ENCODE measurements at places on chromosomes 12 and 14. TPM values are rescaled to one million over a fixed set of nuclear protein-coding genes. Genes with fewer than 3 reads are reported as not detected.

The MGP gene
- total RNA-seq, result not detected

The LRRC43 gene
- total RNA-seq, result not detected

The FAM161B gene
- total RNA-seq, result 1.7 TPM

The KLRC2 gene
- not detected for total RNA-seq

The OVCH1 gene
- total RNA-seq, result not detected

The TSPAN11 gene
- total RNA-seq, result not detected

The KRT83 gene
- not detected for total RNA-seq

The YARS2 gene
- total RNA-seq, result 22.7 TPM

The KRT3 gene
- not detected for total RNA-seq

The NGB gene
- total RNA-seq, result not detected

The PRIMA1 gene
- total RNA-seq, result not detected

The AKAP5 gene
- total RNA-seq, result 1.7 TPM

The SIX1 gene
- 6.7 TPM for total RNA-seq

The PZP gene
- not detected for total RNA-seq

The TPH2 gene
- total RNA-seq, result 0.38 TPM

- peak; percentile 58 for DNase-seq
Measured at GRCh38 chr12:6067152-6067916, 57.1 kb downstream of the VWF start.

- DNase-seq, result no peak
Measured at GRCh38 chr12:127275416-127275815, 991.6 kb upstream of the TMEM132C start.

- peak; percentile 78 for DNase-seq
Measured at GRCh38 chr12:108803428-108804105, 53.8 kb downstream of the SSH1 start.

DNA sequence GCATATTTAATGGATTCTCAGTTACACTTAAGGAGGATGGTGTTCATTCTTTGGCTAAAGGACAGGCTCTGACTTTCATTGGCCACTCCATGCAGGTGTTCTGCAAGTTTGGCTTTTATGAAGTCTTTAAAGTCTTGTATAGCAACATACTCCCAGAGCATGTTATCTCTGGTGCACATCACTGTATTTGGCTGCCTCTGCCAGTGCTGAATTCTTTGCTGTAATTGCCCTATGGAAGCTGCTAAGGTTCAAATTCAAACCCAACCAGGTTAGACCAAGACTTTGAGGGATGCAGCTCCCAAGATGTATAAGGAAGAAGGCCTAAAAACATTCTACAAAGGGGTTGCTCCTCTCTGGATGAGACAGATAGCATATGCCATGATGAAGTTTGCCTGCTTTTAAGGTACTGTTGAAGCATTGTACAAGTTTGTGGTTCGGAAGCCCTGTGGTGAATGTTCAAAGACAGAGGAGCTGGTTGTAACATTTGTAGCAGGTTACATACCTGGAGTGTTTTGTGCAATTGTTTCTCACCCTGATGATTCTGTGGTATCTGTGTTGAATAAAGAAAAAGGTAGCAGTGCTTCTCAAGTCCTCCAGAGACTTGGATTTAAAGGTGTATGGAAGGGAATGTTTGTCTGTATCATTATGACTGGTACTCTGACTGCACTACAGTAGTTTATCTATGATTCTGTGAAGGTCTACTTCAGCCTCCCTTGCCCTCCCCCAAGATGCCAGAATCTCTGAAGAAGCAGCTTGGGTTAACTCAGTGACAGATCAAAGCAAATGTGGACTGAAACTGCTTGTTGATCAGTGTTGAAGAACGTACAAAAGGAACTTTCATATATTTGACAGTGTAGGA is 19.4 kb downstream of the TMEM116 start:
- no peak for DNase-seq

DNA sequence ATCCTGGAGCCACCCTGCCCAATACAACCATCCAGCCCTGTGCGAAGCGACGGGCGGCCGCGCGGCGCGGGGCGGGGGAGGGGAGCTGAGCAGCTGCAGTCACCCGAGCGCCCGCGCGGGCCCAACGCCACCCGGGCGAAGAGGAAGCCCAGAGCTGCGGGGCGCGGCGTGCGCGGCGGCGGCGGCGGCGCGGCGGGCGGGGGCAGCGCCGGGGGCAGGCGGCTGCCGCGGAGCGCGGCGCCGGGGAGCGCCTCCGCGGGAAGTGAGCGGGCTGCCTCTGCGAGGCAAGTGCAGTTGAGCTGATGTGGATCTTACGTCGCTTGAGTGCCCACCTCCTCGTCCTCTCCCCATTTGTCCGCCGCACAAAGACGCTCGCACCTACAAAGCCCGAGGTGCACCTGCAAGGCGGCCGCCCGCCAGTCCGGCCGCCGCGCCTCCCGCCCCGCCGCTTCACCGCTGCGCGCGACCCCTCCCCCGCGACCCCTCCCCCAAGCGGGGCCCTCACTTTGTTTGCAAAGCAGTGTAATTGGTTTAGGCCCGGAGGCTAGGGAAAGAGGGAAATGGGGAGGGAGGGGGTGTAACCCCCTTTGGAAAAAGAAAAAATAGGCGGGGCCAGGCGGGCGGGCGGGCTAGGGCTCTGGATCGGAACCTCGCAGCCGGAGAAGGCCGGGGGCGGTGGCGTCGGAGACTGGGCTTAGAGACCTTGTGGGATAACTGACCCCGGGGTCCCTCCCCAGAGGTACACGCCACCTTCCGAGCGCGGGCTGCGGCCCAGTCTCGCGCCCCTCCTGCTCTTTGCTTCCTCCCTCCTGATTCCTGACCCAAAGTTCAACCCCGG is at the start of the genes FOXA1 and TTC6:
Gene FOXA1 (minus strand): TSS at position 279 of the 838 bp plus-strand sequence. CDS start 277 bp downstream, at position 2.
Gene TTC6 (plus strand): TSS at position 659 of the 838 bp plus-strand sequence. CDS start 26,436 bp downstream, outside the sequence.
- DNase-seq, result peak; percentile 81

- no peak for DNase-seq
Measured at GRCh38 chr12:130147875-130148596, 14.2 kb upstream of the FZD10 start.

GRCh38 chr14:57464008-57464730 is 29.5 kb downstream of the CCDC198 start:
- no peak for DNase-seq

DNA sequence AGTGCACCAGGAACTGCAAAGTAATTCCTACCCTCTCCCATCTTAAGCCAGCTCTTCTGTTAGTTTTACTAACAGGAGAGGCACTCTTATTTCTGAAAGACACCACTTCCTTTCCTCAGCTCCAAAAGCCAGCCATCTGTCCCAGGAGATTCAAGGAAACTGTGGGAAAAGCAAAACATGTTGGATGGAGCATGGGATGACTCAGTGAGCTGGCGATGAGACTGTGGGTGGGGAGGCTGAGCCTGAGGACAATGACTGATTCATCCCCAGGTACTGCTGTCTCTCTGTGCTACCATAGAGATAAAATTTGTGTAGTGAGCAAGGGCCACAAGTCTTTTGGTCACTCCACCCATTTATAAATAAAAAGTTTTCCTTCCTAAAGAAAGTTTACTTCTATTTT is 141.4 kb downstream of the MYRFL start:
- DNase-seq, result no peak

GRCh38 chr14:105150368-105151083 is 18.1 kb downstream of the JAG2 start:
- no peak for DNase-seq

DNA sequence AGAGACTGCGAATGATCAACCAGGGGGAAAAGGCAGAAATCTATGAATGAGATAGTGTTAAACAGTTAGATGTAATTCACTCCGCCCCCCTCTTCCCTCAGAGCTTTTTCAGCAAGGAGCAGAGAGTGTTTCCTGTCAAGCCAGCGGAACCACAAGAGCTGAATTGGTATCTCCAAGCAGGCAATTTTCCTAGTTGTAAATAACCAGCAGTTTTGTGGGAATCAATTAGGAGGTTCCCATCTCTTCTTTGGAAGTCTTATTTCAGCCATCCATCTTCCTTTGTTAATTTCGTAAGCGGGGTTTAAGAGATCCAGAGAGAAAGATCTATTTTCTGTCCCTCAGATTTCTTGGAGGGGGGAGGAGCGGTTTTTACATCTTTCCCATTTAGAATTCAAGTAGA is 178.0 kb downstream of the FOXN3 start:
- DNase-seq, result no peak

DNA sequence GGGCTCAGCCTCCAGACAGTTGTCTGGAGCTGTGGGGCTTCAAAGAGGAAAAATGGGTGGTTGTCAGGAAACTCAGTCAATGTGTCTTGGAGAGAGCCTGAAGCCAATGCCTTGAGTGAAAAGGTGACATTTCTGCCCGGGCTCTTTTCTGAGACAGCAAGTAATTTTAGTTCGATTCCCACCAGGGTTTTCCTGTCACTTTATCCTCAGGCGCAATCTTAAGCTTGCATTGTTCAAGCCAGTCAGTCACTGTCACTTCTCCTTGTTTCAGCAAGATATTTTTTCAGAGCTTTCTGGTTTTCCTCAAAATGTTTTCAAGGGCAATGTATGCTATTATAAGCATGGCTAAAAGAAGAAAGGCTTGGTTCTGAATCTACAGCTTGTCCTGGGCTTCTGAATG is 404.7 kb upstream of the SEL1L start:
- DNase-seq, result no peak

DNA sequence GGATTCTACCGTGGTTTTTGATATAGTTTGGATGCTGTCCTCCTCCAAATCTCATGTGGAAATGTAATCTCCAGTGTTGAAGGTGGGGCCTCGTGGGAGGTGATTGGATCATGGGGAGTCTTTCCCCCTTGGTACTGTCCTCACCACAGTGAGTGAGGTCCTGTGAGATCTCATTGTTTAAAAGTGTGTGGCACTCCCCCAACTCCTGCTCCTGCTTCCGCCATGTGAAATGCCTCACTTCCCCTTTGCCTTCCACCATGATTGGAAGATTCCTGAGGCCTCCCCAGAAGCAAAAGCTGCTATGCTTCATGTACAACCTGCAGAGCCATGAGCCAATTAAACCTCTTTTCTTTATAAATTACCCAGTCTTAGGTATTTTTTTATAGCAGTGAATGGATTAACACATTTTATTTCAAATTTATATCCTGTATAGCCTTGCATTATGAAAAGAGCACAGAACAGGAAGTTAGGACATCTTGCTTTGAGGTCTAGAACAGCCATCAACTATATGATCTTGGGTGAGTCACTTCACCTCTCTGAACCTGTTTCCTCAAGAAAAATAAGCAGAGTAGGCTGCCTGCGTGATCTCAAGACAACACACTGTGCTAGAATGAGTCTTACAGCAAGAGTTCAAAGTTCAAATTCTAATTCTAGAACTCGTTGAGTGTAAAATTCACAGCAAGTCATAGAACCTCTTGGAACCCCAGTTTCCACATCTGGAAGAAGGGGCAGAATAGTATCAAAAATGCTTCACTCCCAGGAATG is 160.9 kb upstream of the EEA1 start:
- peak; percentile 43 for DNase-seq

DNA sequence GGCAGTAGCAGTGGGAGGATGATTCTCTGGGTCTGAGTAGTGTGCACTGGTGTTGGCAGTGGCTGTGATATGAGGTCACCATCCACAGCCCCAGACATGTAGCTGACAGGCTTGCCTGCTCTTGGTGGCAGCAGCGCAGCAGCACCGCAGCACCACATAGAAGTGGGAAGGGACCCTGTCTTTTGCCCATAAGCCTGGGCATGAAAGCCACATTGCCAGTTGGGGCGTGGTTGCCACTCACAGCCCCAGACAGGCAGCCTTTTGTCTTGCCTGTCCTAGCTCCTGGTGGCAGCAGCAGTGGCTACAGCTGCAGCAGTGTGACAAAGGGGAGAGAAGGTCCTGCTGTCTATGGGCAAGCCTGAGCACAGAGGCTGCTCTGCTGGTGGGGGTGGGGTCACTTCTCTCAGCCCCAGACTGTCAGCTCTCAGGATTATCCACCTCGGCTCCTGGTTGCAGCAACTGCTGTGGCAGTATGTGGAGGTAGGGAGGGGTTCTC is 71.5 kb downstream of the BRMS1L start:
- peak; percentile 69 for DNase-seq

- DNase-seq, result no peak
Measured at GRCh38 chr14:51908086-51908485, 47.7 kb downstream of the GNG2 start.

DNA sequence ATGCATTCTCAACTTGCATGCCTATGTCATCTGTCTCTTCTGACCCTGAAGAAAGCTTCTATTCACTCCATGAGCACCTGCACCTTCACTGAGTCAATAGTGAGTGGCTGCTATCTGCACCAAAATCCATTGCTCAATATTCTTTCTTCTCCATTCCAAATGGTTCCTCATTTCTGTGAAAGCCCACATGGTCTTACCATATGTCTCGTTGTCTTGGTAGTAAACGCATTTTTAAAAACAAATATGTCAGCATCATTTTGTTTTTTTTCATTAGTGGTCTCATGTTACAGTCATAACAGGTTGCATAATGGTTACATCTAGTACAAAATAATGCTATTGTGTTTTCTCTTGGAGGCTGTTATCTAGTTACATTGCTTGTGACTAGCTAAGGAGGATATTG is 106.9 kb upstream of the CPM start:
- DNase-seq, result no peak

GRCh38 chr12:51793201-51793600 is 55.3 kb downstream of the FIGNL2 start:
- no peak for DNase-seq

DNA sequence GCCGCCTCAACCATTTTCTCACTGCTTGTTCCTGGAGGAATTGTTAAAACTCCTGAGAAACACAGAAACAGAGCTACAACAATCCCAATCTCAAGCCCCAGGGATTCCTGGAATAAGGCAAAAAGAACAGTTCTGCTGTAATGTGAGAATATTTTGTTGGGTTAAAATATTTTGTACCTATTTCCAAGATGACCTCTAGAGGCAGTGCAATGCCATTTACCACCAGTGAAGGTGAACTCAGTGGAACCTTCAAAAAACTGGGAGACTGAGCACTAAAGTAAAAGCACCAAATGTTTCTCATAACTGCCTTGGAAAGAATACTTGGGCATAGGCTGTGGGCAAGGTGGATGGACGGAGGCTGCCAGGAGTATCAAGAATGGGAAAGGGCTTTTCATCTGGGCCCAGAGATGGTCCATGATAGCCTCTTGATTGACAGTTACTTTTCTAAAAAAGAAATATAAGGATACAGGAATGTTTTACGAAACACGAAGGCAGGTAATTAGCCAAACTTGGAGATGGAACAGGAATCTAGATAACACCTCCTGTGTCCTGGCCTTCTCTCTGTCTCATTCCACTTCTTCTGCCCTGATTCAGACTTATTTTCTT is 334.0 kb upstream of the FLRT2 start:
- no peak for DNase-seq

DNA sequence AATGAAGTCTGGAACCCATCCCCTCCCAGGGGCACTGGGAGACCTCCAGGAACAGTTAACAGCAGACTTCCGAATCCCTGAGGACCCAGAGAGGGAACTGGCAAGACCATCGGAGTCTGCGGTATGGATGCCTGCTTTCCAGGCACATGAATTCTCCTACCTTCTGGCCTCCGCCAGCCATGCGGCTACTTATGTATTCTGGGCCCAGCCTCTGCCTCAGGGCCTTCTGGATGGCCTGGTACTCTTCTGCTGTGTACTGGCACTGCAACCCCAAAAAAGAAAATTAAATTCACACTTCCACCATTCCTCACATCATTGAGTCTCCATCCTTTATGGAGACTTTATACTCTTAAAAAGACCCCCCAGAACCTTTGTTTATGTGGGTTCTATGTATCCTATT is 18.4 kb downstream of the RAD52 start:
- no peak for DNase-seq

GRCh38 chr14:21244544-21244943 is 24.7 kb downstream of the HNRNPC start:
- DNase-seq, result no peak
